ENCODE measurements at places on chromosomes 13 and 19. TPM values are rescaled to one million over a fixed set of nuclear protein-coding genes. Genes with fewer than 3 reads are reported as not detected.

Gene NCAN
- 0.07 TPM for total RNA-seq

DNA sequence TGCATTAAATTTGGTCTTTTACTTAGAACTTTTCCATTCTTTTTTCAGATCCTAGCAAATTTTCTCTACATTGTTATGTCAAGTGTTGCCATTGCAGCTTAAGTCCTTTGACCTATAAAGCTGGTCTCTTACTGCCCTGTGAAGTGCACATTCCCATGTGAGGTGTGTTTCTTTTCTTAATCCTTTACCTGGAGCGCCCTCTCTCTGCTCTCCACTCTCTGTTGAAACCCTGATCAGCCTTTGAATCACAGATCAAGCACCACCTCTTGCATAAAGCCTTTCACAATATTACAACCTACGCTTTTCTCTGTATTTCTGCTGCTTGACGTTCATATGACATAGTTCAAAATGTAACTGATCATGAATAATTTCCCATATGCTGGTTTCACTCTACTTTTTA, 84.8 kb downstream of the PCDH17 start:
- H3K27ac ChIP-seq = no peak overlapping the region
- no peak overlapping the region for H3K4me3 ChIP-seq
- no peaks in the 10 kb centered on the region for H3K4me1 ChIP-seq
- DNase-seq = no peak
- H3K36me3 ChIP-seq = no peaks in the 10 kb centered on the region
- no peaks in the 10 kb centered on the region for H3K27me3 ChIP-seq

- DNase-seq = no peak
- H3K27ac ChIP-seq = no peak overlapping the region
- no peak overlapping the region for H3K4me3 ChIP-seq
- no peaks in the 10 kb centered on the region for H3K27me3 ChIP-seq
- H3K4me1 ChIP-seq = no peaks in the 10 kb centered on the region
- H3K36me3 ChIP-seq = no peaks in the 10 kb centered on the region
Observed at GRCh38 chr13:74646091-74646490, 511.9 kb upstream of the KLF12 start.

GRCh38 chr13:97565906-97566305, 131.9 kb downstream of the RAP2A start:
- peaks cover 22% of the 10 kb centered on the region for H3K4me1 ChIP-seq
- no peak overlapping the region for H3K27ac ChIP-seq
- DNase-seq = no peak
- H3K36me3 ChIP-seq = no peaks in the 10 kb centered on the region
- no peak overlapping the region for H3K4me3 ChIP-seq
- H3K27me3 ChIP-seq = no peaks in the 10 kb centered on the region

GRCh38 chr13:113105921-113106452, 396 bp downstream of the F7 start:
- no peak overlapping the region for H3K27ac ChIP-seq
- no peaks in the 10 kb centered on the region for H3K27me3 ChIP-seq
- no peak overlapping the region for H3K4me3 ChIP-seq
- peaks cover 11% of the 10 kb centered on the region for H3K4me1 ChIP-seq

DNA sequence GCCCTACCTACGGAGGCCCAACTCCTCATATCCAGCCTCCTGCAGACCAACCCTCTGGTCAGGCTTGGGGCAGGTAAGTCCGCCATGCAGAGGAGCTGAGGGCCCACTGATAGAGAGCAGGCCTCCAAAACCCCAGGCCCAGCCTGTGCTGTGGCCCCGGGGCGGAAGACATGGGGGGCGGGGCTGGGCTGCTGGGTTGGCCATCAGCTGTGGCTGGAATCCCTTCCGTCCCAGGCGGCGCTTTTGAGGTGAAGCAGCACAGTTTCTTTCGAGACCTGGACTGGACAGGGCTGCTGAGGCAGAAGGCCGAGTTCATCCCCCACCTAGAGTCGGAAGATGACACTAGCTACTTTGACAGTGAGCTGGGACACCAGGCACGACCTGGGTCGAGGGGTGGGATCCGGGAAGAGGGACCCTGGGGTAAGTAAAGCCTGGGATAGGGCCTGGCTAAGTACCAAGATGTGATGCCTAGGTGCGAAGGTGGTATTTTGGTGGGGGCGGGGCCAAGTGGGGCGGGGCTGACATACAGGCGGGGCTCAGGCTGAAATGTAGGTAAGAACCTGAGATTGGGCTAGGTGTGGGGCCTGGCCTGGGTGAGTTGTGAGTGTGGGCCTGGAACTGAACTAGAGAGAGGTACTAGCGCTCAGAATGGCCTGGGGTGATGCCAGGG, 15.4 kb downstream of the DNASE2 start:
- H3K27ac ChIP-seq = no peak overlapping the region
- H3K4me1 ChIP-seq = peaks cover 6% of the 10 kb centered on the region
- no peak for DNase-seq
- H3K27me3 ChIP-seq = no peaks in the 10 kb centered on the region
- no peaks in the 10 kb centered on the region for H3K36me3 ChIP-seq

Gene IGFL2
- not detected for total RNA-seq

Gene OR7A5
- total RNA-seq = not detected

- H3K36me3 ChIP-seq = no peaks in the 10 kb centered on the region
- no peaks in the 10 kb centered on the region for H3K4me1 ChIP-seq
- no peak for DNase-seq
- H3K27ac ChIP-seq = no peak overlapping the region
Observed at GRCh38 chr19:46150606-46151005, 2.6 kb downstream of the IGFL2 start.

GRCh38 chr13:54627646-54628372, 1599.2 kb downstream of the OLFM4 start:
- H3K36me3 ChIP-seq = no peaks in the 10 kb centered on the region
- no peak overlapping the region for H3K27ac ChIP-seq
- H3K27me3 ChIP-seq = no peaks in the 10 kb centered on the region

DNA sequence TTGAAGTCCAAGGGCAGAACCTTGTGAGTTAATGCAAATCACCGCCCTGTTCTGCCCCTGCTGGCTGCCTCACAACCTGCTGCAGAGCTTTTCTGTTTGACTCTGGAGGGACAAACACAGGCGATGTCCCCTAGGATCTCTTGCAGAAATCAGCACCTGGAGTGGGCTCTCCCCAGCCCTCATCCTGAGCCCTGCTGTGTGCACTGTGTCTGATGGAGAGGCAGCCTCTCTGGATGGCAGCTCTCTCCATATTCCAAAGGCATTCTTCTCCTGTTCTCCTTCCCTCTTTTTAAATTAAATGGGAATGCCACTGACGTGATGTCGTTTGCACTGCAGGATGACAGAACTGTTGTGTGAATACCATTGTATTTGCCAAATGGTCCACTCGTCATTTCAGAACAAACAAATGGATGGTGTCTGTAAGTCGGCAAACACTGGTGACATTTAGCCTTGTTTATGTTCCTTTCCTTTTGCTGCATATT, 184.1 kb downstream of the ZNF536 start:
- H3K27ac ChIP-seq = no peak overlapping the region
- H3K27me3 ChIP-seq = 0 out of 2 replicates have a peak, but pooled peaks cover 3% of the 10 kb centered on the region
- H3K4me1 ChIP-seq = no peaks in the 10 kb centered on the region
- DNase-seq = no peak
- H3K4me3 ChIP-seq = no peak overlapping the region
- H3K36me3 ChIP-seq = no peaks in the 10 kb centered on the region

- no peak overlapping the region for H3K4me3 ChIP-seq
- no peak for DNase-seq
- H3K27ac ChIP-seq = no peak overlapping the region
- H3K36me3 ChIP-seq = no peaks in the 10 kb centered on the region
- no peaks in the 10 kb centered on the region for H3K27me3 ChIP-seq
Observed at GRCh38 chr19:1000591-1001537, 645 bp downstream of the GRIN3B start.

Gene PPP1R12C
- total RNA-seq = 83.2 TPM

GRCh38 chr13:61406275-61406674, 9.4 kb downstream of the PCDH20 start:
- no peaks in the 10 kb centered on the region for H3K4me1 ChIP-seq
- H3K27ac ChIP-seq = no peak overlapping the region
- DNase-seq = no peak

DNA sequence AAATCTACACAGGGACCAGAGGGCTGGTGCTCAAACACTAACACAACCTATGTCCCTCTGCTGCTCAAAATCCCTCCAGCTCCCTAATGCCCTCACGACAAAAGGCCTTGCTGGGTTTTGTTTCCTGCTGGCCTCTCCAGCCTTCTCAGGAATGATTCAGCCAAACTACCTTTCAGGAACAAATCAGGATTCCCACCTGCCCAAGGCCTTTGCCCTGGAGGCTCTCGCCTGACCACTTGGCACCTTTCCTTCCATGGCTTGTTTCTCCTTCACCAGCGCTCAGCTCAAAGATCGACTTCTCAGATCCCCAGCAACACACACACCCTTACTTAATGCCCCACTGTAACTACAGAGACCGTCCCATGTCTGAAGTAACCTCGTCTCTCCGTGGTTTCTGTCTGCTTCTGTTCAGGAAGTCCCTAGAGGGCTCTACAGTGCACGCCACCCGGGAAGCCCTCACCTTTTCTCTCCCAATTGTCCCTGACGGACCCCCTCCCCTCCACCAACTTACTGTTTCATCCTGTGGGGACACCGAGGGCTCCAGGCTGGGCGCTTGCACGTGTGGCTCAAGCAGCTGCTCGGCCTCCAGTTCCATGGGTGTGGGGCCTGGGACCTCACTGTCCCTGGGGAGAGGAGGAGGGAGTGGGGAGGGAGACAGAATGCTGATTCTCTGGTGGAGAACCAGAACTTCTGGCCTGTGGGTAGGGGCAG, 3.2 kb upstream of the SIX5 start:
- H3K27me3 ChIP-seq = no peaks in the 10 kb centered on the region
- H3K27ac ChIP-seq = peak overlapping the region; percentile 94
- no peak for DNase-seq
- peaks cover 7% of the 10 kb centered on the region for H3K4me1 ChIP-seq
- H3K4me3 ChIP-seq = no peak overlapping the region
- no peaks in the 10 kb centered on the region for H3K36me3 ChIP-seq

GRCh38 chr13:29457299-29457698, 138.2 kb downstream of the SLC7A1 start:
- H3K4me3 ChIP-seq = no peak overlapping the region
- peaks cover 6% of the 10 kb centered on the region for H3K27me3 ChIP-seq
- DNase-seq = peak; percentile 32

- peaks cover 49% of the 10 kb centered on the region for H3K27me3 ChIP-seq
- H3K4me3 ChIP-seq = no peak overlapping the region
- no peak for DNase-seq
- no peak overlapping the region for H3K27ac ChIP-seq
Observed at GRCh38 chr19:14992780-14993179, 13.1 kb upstream of the SLC1A6 start.

DNA sequence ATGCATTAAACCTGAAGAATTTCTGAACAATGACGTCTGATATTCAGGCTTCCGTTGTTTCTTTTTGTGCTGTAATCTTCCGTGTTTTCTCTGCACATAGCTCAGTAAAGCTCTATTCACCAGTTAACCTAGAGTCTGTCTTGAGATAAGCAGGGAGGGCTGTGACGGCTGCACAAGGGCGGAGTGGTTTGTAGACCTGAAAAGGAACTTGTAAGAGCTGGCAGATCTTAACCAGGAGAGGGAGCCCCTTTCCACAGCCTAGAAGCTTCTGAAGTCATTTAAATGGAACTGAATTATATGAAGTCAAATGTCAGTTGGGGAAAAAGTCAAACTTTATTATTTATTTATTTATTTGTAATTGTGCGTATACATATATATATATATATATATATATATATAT, 27.5 kb downstream of the DPRX start:
- no peaks in the 10 kb centered on the region for H3K27me3 ChIP-seq
- no peaks in the 10 kb centered on the region for H3K4me1 ChIP-seq
- H3K4me3 ChIP-seq = no peak overlapping the region
- no peak overlapping the region for H3K27ac ChIP-seq
- DNase-seq = no peak

Gene FARP1
- 30.5 TPM for total RNA-seq

GRCh38 chr19:17090583-17090982, 15.0 kb downstream of the MYO9B start:
- DNase-seq = no peak
- H3K27ac ChIP-seq = no peak overlapping the region
- H3K4me1 ChIP-seq = no peaks in the 10 kb centered on the region
- H3K36me3 ChIP-seq = no peaks in the 10 kb centered on the region

Gene GARIN5A
- 12.2 TPM for total RNA-seq

All from HCT116 (cell line).